ENCODE measurements at places on chromosomes 7 and 10.

DNA sequence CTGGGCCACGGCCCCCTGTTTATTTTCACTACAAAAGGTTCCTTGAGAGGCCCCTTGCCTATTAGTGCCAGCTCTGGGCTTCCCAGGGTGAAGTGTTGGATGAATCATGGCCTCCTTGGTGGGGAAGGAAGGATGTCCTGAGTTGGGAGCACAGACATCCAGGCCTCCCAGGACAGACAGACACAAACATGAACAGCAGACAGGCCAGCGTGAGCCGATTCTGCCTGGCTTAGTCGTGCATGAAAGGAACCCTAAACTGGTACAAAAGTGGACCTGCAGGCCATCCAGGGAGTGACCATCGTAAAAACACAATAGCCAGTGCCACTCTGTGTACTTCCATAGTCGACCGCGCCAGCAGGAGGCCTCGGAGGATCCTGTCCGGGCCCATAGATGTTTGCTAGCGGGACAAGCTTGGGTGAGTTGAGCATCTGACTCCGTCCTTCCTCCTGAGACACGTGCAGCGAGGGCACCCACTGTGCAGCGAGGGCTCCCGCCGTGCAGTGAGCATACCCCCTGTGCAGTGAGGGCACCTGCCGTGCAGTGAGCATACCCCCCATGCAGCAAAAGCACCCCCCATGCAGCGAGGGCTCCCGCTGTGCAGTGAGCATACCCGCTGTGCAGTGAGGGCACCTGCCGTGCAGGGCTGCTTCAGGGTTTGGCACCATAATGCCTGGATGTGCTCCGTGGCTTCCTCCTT, 51.3 kb upstream of the PRKAR1B start:
- no peak for DNase-seq

GRCh38 chr10:93103953-93104352, 30.3 kb downstream of the CYP26A1 start:
- DNase-seq, result no peak

GRCh38 chr10:110499796-110500514, 2.2 kb downstream of the DUSP5 start:
- no peak for DNase-seq

- DNase-seq, result no peak
These were observed 202.9 kb downstream of the PTPRN2 start for GRCh38 chr7:158384746-158385145.

DNA sequence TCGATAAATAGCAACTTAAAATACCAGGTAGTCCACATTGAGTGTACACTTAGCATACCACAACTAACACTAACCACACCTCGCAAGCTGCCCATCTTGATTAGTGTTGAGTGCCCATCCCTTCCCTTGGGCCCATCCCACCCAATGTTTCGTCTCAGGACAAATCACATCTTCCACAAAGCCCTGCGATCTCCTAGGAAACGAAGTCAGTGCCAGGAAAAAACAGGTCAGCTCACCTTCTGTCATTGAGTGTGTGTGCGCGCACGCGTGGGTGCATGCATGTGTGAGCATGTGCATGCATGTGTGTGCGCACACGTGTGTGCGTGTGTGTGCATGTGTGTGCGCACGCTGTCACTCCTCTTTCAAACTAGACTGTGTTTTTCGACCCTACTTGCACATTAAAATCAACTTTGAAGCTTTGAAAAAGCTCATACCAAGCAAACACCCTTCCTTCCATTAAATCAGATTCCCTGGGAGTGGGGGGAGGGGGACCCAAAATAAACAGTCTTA, 48.8 kb upstream of the OPALIN start:
- no peak for DNase-seq

GRCh38 chr10:1406132-1406966, 331.0 kb downstream of the ADARB2 start:
- DNase-seq, result no peak

DNA sequence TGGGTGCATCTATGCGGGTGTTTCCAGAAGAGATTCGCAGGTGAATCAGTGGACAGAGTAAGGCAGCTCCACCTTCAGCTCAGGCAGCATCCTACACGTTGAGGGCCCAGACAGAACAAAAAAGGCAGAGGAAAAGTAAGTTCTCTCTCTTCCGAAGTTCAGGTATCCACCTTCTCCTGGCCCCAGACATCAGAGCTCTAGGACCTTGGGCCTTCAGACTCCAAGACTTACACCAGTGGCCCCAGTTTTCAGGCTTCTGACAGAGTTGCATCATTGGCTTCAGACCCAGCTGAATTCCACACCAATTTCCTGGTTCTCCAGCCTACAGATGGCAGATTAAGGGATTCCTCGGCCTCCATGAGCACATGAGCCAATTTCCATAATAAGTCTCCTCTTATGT, 102.2 kb upstream of the GPR26 start:
- no peak for DNase-seq

DNA sequence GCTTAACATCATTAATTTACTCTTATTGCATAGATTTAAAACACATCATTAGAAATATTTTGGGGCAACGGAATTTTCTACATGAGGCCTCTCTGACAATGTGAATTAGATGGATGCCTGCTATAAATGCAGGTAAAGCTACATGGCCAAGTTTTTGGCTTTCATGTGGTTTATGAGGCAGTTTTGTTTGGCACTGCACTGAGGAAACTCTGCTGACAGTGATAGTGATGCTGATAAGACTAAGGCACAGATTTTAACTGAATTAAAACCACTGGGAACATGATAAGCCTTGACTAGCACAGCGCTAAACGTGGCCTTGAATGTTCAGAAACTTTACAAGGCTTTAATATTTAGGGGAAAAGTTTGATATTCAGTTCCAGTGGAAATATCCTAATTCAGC, 114.3 kb upstream of the NOBOX start:
- DNase-seq, result no peak

GRCh38 chr10:132908621-132909295, 33.6 kb downstream of the CFAP46 start:
- DNase-seq, result no peak

- DNase-seq, result no peak
These were observed 16.3 kb downstream of the ZMIZ1 start for GRCh38 chr10:79084972-79085597.

DNA sequence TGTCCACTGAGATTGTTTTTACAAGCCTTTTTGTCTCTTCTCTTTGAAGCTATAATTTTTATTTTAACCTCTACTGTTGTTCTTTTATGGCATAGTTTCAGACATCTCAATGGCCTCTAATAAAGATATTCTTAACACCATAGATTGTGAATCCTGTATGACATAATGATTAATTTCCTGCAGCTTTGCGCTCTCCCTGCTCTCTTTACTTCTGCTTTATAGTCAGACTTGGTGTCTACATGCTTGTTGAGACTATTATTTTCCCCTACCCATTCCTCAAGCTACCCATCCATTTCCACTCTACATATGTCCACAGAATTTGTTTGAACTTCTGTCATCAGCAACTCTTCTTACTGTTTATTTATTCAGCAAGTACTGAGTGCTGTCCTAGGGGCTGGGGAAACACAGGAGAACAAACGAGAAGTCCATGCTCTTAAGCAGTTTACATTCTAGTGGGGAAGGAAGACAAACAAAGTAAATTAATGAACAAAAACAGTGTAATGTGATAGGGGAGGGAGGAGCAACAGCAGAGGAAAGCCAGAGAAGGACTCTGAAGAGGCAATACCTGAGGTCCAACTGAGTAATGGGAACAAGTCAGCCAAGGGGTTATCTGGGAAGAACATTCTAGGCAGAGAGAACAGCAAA, 110.1 kb downstream of the CDK14 start:
- DNase-seq, result no peak

- DNase-seq, result no peak
These were observed 29.6 kb downstream of the ARHGAP21 start for GRCh38 chr10:24694086-24694485.

DNA sequence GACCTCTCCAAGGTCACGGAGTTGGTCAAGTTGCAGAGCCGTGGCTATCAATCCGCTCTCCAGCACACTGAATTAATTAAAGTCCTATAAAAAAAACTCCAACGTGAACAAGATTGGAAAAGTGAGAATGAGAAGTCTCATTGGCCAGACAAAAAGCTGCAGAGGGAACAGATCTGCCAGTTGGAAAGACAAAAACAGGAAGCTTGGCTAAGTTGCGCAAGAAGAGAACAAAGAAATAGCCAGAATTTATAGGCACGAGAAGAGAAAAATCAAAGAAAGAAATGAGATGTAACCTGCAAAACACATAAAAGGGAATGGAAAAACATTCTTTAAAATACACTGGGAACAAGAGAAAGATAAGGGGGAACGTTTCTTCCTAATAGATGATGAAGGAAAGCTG, 45.7 kb upstream of the CRTAC1 start:
- DNase-seq, result no peak

DNA sequence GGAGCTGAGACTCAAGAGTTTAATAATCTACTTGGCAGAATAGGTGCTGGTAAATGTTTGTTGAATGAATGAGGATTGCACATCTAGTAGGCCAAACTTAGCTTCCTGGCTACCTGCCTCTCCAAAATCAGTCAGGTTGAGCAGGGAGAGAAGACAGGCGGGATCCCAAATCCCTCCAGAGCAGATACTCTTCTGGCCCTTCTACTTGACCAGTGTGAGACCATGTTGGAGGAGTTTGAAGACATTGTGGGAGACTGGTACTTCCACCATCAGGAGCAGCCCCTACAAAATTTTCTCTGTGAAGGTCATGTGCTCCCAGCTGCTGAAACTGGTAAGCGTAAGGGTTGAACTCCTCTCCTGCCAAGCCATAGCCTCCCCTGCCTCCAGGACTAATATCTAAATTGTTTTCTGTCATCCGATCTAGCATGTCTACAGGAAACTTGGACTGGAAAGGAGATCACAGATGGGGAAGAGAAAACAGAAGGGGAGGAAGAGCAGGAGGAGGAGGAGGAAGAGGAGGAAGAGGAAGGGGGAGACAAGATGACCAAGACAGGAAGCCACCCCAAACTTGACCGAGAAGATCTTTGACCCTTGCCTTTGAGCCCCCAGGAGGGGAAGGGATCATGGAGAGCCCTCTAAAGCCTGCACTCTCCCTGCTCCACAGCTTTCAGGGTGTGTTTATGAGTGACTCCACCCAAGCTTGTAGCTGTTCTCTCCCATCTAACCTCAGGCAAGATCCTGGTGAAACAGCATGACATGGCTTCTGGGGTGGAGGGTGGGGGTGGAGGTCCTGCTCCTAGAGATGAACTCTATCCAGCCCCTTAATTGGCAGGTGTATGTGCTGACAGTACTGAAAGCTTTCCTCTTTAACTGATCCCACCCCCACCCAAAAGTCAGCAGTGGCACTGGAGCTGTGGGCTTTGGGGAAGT, 2.2 kb upstream of the MBLAC1 start:
- DNase-seq, result no peak

GRCh38 chr10:74384615-74385183, 233.7 kb downstream of the ADK start:
- no peak for DNase-seq

GRCh38 chr10:118108194-118109026, 61.7 kb upstream of the RAB11FIP2 start:
- DNase-seq, result no peak

GRCh38 chr7:132446666-132447278, 129.5 kb downstream of the PLXNA4 start:
- no peak for DNase-seq

- no peak for DNase-seq
These were observed 195.4 kb downstream of the BAMBI start for GRCh38 chr10:28872587-28873165.

GRCh38 chr10:73413108-73413527, 740 bp downstream of the ANXA7 start:
- DNase-seq, result peak; percentile 34

- DNase-seq, result peak; percentile 58
These were observed 3.1 kb upstream of the IRF5 start for GRCh38 chr7:128934361-128935341.
